ENCODE measurements at places on chromosomes 13 and 19.

DNA sequence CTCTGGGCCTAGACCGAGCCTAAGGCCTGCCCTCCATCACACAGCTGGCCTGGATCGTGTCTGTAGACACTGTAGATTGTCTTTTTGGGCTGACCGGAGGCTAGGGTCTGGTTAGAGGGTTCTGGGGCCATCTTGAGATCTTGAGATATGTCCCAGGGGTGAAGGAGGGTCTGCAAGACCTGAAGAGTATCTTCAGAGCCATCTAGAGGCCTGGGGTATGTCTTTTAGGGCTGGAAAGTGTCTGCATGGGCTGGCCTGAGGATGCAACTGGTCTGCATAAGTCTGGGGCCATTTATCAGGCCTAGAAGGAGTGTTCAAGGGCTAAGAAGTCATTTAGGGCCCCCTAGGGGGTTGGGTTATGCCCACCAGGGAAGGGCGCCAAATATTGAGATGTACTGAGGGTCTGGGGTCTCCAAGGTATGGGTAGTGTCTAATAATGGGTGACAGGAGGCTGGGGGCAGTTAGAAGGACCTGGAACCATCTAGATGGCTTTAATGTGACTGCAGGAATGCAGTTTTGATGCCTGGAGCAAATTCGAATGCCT, 555 bp downstream of the SCAF1 start:
- DNase-seq = no peak

- DNase-seq = no peak
These were observed 4.3 kb upstream of the KCTD4 start for GRCh38 chr13:45205124-45205523.

DNA sequence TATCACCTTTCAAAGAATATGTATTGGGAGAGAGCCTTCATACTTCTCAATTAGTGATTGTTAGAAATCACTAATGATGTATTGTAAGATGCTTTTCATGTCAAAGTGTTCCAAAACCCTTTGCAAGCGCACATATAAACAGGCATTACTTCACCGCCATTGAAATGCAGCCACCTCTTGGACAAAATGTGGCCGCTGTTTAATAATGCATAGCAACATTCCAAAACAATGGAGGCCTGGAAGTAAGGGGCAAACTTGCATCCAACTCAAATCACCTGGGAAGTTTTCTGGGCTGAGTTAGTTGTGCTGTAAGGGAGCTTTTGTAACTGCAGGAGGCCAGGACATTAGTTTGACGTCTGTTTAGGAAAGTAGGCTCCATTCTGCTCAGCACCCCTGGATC, 438.1 kb downstream of the FGF9 start:
- DNase-seq = no peak

- DNase-seq = no peak
These were observed 1.9 kb upstream of the SH2D3A start for GRCh38 chr19:6769006-6769619.

- no peak for DNase-seq
These were observed 1.2 kb downstream of the INAFM1 start for GRCh38 chr19:47275791-47276461.

DNA sequence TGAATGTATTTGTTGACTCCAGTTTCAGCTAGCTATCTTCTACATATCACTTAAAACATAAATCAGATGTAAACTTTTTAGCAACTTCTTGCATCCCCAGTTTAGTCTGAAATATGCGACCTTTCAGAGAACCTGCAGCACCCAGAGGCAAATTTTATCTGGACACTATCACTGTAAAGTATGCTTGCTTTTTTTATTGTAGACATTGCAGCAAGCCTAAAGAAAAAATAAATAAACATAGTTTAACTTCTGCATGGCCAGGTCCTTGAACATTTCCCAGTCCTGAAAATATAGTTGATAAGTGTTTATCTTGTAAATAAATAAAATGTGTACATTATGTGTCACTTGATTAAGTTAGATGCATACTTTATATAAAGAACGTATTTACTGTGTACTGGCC, 1829.4 kb downstream of the PCDH9 start:
- DNase-seq = no peak

DNA sequence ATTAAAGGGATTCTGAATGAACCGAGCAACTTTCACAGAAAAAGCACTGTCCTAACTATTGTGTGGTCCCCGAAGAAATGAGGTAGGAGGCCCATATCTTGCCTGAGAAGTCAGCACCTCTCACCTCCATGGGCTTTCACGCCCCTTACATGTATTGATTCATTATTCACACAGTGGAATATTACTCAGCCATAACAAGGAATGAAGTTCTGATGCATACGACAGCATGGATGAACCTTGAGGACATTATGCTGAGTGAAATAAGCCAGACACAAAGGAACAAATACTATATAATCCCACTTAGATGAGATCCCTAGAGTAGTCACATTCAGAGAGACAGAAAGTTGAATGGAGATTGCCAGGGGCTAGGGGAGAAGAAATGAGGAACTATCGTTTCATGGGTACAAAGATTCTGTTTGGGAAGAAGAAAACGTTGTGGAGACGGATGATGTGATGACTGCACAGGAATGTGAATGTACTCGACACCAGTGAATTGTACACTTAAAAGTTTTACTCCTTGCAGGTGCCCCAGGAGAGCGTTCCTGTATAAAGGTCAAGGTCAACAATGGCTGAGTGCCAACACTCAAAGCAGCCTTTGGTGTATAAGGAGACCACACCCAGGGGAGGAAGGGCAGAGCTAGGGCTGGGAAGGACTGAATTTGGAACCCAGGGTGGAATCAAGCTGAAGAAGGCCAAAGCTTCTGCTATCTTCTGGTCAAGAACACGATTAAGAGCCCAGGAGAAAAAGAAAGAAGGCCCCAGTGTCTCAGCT, 22.5 kb downstream of the ZIC5 start:
- no peak for DNase-seq

GRCh38 chr13:73481886-73482445, 423.2 kb downstream of the KLF5 start:
- DNase-seq = no peak

- no peak for DNase-seq
These were observed 155.9 kb upstream of the IPO5 start for GRCh38 chr13:97797553-97797952.

DNA sequence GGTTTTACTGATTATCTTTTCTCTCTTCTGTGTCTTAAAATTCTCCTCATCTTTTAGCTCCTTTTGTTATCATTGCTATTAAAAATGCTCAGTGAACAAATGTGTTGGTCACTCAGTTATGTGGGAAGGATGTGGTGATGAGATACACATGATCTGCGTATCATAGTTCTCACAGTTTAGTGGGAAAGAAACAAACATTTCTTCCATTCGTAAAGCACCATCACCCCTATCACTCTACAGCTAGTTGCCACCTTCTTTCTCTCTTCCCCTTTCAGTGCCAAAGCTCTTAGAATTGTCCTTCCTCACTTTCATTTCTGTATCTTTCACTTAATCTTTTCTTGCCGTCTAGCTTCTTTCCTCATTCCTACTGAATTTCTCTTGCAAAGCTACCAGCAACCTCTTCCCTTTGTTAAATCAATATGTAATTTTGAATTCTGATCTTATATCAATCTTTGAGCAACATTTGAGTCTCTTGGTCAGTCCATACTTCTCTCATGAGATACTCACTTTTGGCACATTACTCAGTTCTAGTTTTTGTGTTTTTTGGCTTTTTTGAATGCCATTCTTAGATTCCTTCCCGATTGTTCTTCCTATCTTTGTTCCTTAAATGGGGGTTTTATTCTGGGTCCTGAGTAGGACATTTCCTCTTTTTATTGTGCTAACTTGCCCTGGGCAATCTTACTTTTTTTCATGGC, 122.3 kb downstream of the PCCA start:
- no peak for DNase-seq

DNA sequence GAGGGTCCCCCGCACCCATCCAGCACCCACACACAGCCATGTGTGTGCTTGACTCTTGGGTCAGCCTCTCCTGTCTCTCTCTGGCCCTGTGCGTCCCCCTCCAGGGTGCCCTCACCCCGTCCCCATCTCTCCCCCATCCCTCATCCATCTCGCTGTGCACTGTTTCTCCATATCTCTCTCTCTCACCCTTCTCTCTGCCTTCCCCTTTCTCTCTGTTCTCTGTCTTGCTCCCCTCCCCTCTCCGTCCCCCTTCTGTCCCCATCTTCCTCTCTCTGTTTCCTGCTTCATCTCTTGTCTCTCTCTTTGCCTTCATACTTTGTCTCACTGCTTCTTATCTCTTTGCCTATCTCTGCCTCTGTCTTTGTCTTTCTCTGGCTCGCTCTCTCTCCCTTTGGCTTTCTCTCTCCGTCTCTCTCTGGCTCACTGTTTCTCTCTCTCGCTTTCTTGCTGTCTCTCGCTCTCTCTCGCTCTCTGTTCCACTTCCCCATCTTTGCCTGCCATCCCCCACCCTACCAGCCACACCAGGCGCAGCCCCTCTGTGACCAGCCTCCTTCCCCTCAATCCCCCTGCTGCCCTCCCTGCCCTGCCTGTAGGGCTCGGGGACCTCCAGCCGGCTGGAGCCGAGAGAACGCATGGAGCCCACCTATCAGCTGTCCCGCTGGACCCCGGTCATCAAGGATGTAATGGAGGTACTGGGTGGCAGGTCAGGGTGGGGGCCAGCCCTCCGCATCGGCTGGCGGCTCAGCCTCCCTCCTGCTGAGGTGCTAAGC, 8.9 kb downstream of the STXBP2 start:
- no peak for DNase-seq

GRCh38 chr13:78046331-78046730, 127.7 kb upstream of the EDNRB start:
- DNase-seq = no peak

- DNase-seq = peak; percentile 64
These were observed 1.3 kb downstream of the RFX2 start for GRCh38 chr19:6108721-6109633.

- DNase-seq = no peak
These were observed 228.2 kb downstream of the NHLRC3 start for GRCh38 chr13:39266426-39266825.

DNA sequence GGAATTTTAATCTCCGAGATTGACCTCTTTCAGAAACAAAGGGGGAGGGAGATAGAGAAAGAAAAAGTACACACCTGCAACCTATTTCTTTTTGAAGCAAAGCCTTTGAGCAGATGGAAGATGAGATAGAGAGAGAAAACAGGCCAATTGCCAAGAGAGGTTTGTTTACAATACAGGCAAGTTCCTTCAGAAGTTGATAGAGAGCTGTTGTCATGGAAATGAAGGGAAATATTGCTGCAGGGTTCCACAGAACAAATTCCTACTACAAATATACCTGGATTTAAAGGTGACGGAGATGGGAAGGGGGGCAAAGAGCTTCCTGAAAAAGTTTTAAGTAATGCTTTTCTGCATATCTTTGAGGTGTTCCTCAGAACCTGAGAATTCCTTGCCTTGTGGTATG, 388.4 kb downstream of the NDFIP2 start:
- DNase-seq = no peak

GRCh38 chr19:15294561-15294990, 37.8 kb downstream of the BRD4 start:
- DNase-seq = no peak

DNA sequence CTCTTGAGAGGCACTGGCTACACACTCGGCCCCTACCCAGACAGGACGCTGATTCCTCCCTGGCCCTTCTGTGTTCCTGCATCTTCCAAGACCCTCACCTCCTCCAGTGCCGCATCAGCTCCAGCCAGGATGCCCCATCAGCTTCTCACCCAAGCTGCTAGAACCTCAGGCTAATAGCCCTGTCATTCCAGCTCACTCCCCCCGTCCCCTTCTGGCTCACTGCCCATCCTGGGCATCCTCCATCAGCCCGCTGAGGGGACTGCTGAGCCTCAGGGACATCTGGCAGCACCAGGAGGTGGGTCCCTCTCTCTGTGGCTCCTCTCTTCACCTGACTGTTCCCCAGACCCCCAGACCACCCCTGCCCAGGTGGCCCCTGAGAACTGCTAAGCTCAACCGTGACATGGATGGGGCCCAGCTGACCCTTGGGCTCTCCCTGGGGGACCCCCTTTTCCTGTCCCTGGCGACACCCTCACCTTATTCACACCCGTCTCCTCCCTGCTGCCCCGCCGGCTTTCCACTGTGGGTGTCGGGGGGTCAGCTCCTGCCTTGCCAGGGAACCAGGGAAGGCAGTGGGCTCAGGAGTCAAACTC, 4.8 kb downstream of the FFAR3 start:
- DNase-seq = no peak

- DNase-seq = no peak
These were observed 1274.1 kb upstream of the SPRY2 start for GRCh38 chr13:81615031-81615430.

- DNase-seq = no peak
These were observed 2.3 kb upstream of the SLC25A42 start for GRCh38 chr19:19061506-19061905.

DNA sequence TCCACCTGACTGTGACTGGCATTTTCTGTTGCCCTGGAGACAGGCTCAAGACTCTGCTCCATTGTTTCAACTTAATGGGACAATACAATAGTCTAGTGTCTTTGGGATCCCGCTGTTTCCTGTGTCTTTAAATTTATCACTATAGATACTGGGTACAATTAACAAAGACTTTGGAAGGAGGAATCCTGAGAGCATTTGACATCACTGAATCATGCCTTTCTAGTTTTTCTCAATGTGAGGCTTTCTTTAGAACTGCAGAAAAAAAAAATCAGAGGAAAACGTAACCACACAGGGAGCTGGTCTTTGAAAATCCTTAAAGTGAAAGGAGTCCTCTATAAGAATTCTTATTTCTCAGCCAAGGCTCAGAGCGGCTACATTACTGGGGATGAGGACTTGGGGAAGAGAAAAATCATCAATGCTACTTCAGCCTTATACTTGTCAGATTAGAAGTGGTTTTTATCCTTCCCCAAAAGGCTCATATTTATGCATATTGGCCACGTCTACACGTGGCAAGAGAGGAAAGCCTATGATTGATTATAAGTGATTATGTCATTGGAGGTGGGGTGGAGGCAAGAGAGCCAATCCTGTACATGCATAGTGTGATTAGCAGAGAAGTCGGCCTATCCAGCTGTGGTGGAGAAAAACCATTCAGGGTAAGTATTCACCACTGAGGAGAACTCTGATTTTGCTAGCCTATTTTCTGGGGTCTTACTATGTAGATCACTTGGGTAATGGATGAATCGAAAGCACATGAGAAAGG, 34.4 kb upstream of the UBL3 start:
- DNase-seq = no peak

- no peak for DNase-seq
These were observed 7.8 kb downstream of the ACP4 start for GRCh38 chr19:50797781-50798658.

GRCh38 chr13:98144801-98145350, 2.0 kb downstream of the FARP1 start:
- no peak for DNase-seq

DNA sequence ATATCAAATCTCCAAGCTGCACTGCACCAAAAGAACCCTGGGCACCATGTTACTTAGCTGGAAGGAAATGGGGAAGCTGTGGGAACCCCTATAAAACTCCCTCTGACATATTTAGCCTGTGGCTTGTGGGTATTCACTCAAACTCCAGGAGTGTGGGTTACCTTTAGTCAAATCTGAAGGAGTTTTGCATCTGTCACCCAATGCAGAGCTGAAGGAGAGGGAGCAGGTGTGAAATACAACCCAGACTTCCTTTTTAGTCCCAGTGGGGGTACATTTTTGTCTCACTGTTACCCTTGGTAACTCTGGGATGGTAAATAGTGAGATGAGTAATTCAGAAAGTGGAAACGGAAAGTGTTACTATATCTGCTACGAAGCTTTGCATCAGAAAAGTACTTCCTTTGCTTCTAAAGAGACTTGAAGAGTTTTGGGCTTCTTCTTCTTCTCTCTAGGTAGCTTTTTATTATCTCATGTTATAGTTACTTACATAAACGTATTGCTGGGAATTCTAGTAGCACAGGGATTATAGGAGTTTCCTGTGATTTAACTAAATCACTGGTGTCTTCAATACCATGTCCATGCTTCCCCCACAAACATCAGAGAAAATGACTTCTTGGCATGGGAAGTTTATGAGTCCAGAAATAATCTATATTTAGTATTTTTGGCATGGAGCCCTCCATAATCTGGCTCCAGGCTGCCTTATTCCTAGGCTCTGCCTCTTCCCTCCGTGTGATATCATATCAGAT, 105.9 kb downstream of the AKAP11 start:
- DNase-seq = no peak

Measured in stimulated activated CD4-positive, alpha-beta T cell treated with anti-CD3 and anti-CD28 coated beads, TNF-alpha, amount 100 ng/mL, for 4 hours (primary cell).